Suppressor macrophage (primary cell): ENCODE measurements at places on chromosomes 1 and 21.

GRCh38 chr1:214476229-214476985 is 75.0 kb downstream of the PTPN14 start:
- DNase-seq = no peak

- no peak for DNase-seq
Observed at GRCh38 chr21:39647476-39647875, 34.7 kb downstream of the B3GALT5 start.

GRCh38 chr21:44870748-44871495 is 2.6 kb downstream of the PTTG1IP start:
- DNase-seq = no peak

DNA sequence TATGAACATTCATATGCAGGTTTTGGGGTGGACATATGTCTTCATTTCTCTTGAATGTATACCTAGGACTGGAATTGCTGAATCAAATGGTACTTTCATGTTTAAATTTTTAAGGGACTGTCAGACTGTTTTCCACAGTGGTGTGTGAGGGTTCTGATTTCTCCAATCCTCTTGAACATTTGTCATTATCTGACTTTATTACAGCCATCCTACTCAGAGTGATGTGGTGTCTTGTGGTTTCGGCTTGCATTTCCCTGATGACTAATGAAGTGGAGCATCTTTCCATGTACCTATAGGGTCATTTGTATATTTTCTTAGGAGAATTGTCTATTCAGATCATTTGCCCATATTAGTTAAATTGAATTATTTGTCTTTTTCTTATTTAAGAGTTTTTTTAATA is 35.4 kb upstream of the ZNF281 start:
- DNase-seq = no peak

DNA sequence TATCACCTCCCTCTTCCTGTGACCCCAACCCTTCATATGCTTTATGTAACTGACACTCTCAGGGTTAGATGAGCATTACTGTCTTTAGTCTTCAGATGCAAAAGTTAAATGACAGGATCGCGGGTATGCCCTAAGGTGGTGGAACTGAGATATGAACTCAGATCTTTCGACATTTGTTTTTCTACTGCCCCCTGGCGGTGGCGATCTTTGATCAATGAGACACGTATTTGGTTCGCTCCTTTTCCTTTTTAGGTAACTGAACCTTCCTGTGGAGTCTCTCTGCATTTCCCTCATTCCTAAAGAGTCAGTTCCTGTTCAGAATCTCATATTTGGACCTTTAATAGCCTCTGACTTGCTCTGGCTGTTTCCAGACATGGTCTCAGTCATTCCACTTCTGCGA is 47.8 kb upstream of the ZP4 start:
- DNase-seq = no peak

GRCh38 chr1:21523297-21523813 is 14.1 kb downstream of the ALPL start:
- DNase-seq = no peak
